ENCODE measurements at places on chromosomes 4 and X.
A peak's percentile ranks its signal among the peaks of the same experiment; 100 is the strongest.

- DNase-seq, result no peak
Measured at GRCh38 chr4:83305187-83305586, 20.6 kb upstream of the COQ2 start.

- no peak for DNase-seq
Measured at GRCh38 chr4:121791481-121791880, 9.6 kb upstream of the EXOSC9 start.

DNA sequence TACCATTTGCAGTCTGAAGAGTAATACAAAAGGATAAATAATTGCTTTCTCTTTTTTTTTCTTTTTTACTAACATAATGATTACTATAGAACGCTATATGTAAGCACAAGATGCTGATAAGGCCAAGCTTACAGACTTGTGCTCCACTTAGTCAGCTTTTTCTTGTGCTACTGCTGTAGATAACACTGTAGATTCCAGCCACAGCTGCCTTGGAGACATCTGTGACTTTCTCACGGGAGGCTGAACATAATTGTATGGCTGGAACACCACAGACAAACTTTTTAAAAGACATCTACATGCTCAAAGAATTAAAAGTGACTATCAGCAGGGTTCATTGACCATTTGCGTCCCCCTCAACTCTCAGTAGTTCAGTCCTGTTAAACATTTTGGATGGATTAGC lies 381.7 kb upstream of the AMOT start:
- no peak for DNase-seq

DNA sequence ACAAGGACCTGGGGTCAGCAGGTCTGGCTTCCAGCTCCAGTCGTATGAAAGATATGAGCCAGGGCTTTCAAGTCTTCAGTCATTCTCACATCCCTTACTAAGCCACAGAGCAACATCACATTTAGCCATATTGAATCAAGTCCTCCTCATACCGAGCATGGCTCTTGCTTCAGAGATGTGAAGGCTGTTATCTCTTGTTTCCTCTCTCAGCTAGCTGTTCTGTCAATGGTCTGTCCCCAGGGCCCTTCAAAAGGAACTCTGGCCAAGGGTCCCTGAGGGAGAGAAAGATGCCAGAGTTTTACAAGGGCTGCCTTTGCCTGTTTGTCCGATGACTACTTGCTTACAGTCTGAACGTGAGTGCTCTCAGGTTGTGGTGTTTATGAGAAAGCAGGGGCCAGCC lies 30.5 kb downstream of the DOCK11 start:
- no peak for DNase-seq

- peak; percentile 6 for DNase-seq
Measured at GRCh38 chr4:45004847-45005565, 278.6 kb upstream of the GNPDA2 start.

- DNase-seq, result no peak
Measured at GRCh38 chr4:151603377-151603776, 157.4 kb downstream of the GATB start.

DNA sequence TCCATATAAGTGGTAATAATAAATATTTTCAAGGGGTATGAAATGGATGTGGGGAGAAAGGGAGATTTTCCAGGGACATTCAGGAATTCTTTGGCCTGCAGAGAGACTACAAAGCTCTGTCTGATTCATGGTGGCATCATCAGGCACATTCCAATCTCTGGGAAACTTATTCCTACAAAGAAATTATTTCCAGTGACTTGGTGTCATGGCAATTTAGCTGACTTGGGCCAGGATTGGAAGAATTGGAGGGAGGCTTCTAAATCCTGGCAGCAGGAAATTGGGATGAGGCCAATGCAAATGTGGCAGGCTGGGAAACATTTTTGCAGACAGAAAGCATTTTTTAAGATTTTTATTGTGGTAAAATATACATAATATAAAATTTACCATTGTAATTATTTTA lies 204.6 kb downstream of the RTL9 start:
- DNase-seq, result no peak

- no peak for DNase-seq
Measured at GRCh38 chr4:55241461-55241860, 104.6 kb upstream of the SRD5A3 start.

- peak; percentile 76 for DNase-seq
Measured at GRCh38 chr4:53592686-53593501, 1.6 kb upstream of the LNX1 start.

DNA sequence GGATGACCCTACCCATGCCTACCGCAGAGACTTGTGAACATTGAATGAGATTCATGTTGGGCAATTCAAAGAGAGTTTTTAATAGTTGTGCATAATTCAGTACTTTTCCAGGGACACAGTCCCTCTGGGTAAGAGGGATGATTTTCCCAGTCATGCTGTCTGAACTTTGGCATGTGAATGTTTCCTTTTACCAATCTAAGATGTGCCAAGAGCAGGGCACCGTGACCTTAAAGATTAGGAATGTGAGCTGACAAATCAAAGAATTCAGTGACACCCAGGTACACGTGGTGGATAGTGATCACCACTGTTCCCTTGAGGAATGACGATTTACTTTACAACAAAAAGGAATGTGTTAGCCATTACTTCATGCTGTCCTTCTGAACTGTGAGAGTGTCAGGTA lies 515.6 kb downstream of the PPARGC1A start:
- DNase-seq, result peak; percentile 36

DNA sequence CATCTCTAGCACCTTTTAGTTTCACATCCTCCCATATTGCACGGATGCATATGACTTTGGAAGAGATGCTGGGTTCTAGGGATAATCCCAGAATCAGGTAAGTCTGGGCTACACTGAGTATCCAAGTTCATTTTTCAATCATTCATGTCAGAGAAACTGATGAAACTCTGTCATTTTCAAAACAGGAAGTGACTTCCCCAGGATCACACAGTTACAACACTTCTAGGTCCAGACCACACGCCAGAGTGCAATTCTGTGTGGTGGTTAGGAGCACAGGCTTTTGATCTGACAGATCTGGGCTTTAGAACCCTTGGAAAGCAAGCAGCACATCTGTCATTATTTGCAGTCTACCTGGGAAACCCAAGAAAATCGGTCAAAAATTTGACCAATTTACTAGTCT lies 52.1 kb upstream of the CDKN2AIP start:
- no peak for DNase-seq

GRCh38 chrX:154484255-154485149 lies 1.9 kb downstream of the UBL4A start:
- DNase-seq, result peak; percentile 29

- no peak for DNase-seq
Measured at GRCh38 chr4:16085822-16086221, 2.0 kb upstream of the PROM1 start.

DNA sequence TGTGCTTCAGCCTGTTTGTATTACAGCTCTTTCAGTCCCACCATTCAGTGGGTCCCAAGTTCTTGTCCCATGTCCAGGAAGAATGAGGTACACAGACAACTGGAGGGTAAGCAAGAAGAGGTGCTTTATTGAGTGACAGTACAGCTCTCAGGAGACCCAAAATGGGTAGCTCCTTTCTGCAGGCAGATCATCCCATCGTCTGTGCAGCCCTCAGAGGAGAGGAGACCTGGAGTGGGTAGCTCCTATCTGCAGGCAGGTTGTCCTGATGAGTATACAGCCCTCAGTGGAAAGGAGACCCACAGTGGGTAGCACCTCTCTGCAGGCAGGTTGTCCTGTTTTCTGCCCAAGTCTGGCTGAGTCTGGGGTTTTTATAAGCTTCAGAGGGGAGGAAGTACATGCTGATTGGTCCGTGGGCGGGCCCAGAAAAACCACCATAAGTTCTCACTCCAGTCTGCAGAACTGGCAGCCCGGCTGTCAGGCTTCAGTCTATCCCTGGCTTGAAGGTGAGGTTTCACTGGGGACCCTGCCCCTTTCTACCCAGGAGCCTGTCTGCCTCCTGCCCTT lies 18.0 kb downstream of the GRK4 start:
- DNase-seq, result no peak

- peak; percentile 65 for DNase-seq
Measured at GRCh38 chr4:11487868-11488544, 59.3 kb upstream of the HS3ST1 start.

- DNase-seq, result no peak
Measured at GRCh38 chr4:159698336-159698735, 595.5 kb downstream of the RAPGEF2 start.

- DNase-seq, result no peak
Measured at GRCh38 chr4:38917481-38918025, 49.9 kb downstream of the FAM114A1 start.

DNA sequence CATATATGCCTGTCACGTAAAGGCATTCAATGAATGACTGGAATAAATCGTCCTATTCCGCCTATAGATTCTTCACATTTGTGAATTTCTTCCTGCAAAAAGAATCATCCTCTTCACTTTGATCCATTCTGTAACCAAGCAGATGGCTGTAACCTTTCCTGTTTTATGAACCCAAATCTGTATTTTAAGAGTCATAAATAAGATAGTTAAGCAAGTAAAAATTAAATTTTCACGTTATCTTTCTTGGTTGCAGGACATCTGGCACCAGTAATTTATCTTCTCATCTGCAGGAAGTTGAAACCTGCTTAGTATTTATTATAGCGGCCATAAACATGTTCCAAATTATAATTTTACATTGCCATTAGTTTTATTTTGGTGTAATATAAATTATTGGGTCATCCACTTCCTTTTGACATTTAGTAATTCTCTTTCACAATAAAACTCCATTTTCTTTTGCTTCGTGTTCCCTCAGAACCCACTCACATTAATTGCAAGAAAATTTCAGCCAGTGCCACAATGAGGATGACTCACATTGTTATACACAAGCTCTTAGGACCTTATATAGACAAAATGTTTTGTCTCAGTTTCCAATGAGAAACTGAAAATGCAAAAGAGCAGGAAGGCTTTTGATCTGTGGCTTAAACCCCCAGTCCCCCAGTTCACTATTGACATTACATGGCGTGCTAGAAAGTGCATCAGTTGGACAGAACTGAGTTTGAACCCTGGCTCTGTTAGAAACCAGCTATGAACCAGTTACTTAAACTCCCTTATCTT lies 51.1 kb downstream of the TMEM156 start:
- peak; percentile 53 for DNase-seq

GRCh38 chr4:80204433-80205011 lies 7.2 kb downstream of the PRDM8 start:
- no peak for DNase-seq

DNA sequence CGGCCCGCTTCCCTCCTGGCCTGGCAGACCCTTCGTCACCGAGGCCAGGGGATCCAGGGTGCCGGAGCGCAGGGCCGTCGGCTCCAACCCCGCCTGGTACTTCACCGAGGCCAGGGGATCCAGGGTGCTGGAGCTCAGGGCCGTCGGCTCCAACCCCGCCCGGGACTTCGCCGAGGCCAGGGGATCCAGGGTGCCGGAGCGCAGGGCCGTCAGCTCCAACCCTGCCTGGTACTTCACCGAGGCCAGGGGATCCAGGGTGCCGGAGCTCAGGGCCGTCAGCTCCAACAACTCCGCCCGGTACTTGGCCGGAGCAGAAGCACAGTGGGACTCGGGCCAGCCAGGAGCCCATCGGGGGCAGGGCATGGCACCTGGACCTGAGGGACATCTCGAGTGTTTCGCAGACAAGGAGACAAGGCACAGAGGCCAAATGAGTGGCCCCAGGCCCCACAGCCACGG lies 85.1 kb downstream of the FAM53A start:
- DNase-seq, result no peak

DNA sequence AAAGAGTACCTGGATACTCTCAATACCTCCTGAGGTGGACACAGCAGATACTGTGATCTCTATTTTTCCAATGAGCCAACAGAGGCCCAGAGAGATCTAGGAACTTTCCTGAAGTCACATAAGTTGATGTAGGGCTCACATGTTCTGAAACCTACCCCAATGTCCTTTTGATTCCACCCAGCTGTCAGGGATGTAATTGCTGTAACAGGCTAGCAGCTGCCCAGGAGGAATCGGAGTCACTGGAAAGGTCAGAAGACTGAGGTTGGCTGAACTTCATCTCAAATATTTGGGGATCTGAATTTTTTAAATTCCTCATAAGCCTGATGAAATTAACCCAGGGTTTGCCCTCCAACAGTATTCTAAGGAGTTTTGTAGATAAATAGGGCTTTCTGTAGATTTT lies 52.5 kb upstream of the PROM1 start:
- no peak for DNase-seq

DNA sequence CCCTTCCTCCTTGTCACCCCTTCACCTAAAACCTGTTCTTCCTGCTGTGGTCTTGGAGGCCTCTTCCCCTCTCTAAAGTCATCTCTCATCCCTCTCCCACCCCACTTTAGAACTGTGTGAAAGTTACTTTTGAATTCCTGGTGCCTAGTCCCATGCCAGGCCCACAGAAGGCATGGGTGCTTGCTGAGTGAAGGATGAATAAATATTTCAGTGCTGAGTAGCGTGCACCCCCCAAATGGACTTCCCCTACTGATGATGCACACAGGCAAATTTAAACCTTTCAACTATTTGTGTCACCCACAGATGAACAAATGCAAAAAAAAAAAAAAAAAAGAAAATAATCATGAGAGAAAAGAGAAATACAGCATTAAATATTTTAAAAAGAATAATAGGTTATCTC lies 19.8 kb downstream of the PSMD10 start:
- peak; percentile 20 for DNase-seq

- no peak for DNase-seq
Measured at GRCh38 chrX:275476-275966, 5.7 kb upstream of the PLCXD1 start.

- DNase-seq, result no peak
Measured at GRCh38 chr4:141560056-141560455, 76.3 kb upstream of the IL15 start.

- DNase-seq, result no peak
Measured at GRCh38 chr4:41339812-41340809, 83.4 kb downstream of the UCHL1 start.

DNA sequence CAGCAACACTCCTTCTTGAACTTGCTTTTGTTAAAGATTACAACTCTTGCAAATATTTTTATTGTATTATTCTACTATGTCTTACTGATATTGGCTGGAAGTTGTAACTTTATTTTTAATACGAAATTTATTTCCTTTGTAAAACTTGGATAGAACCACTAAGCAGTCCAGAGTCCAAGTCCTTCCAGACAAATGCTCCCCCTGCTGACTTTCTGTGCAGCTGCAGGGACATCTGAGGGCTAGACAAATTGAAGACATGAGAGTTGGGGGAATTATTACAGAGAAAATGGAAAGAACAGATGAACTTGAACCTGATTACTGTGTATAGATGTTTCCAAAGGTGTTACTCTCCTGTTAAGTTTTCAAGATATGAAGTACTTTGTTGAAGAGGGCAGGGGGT lies 238.8 kb downstream of the GRIA3 start:
- DNase-seq, result peak; percentile 15

DNA sequence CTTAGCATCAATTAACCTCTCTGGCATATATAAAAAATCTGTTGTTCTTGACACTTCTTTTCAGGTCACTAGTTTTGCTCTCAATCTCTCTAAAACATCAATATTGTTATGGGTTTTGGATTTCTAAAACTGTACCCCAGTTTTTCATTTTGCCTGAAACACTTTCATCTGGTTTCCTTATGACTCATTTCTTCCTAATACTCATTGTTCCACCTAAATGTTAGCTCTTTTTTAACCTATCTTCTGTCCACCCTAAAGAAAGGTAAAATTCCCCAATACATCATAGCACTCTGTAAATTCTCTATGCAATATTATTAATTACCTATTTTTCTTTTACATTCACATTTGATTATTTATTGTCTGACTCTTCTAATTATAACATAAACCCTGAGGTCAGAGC lies 575.5 kb upstream of the NDST4 start:
- DNase-seq, result no peak

GRCh38 chr4:91233164-91233563 lies 1070.6 kb upstream of the GRID2 start:
- DNase-seq, result no peak

- no peak for DNase-seq
Measured at GRCh38 chr4:102170910-102171309, 174.4 kb downstream of the SLC39A8 start.
